Effector memory CD4-positive, alpha-beta T cell (primary cell): ENCODE measurements at places on chromosomes 6 and 20.
A peak's percentile ranks its signal among the peaks of the same experiment; 100 is the strongest.

DNA sequence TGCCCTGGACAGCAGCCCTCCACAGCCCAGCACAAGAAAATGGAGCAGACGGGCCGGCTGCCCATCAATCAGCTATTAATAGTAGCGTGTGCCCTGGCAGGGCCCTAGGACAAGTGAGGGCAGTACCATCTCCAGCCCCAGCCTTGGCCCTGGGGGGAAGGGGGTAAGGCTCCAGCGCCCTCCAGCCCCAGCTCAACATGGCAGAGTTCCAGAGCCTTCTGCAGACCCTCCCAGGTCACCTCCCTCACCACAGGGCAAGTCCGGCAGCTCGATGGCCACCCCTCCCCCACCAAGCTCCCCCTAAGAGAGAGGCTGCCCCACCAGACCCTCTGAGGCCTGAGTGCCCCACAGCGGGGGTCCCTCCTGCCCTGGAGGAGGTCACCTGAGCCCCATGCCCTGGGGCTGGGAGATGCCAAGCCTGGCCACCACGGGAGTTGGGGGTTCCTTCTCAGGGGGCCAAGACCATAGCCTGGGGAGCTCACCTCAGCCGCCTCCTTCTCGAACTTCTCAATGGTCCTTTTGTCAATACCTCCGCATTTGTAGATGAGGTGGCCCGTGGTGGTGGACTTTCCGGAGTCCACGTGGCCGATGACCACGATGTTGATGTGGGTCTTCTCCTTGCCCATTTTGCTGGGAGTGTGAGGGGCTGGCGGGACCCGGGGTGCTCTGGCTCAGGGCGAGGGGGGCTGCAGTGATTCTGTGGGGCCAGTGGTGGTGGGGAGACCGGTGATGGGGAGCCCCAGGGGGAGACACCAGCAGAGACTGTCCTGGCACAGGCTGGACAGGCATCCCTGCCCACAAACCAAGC is 1.5 kb downstream of the EEF1A2 start:
- no peak for DNase-seq

- DNase-seq: no peak
Observed at GRCh38 chr6:130459316-130459715, 93.5 kb downstream of the TMEM200A start.

DNA sequence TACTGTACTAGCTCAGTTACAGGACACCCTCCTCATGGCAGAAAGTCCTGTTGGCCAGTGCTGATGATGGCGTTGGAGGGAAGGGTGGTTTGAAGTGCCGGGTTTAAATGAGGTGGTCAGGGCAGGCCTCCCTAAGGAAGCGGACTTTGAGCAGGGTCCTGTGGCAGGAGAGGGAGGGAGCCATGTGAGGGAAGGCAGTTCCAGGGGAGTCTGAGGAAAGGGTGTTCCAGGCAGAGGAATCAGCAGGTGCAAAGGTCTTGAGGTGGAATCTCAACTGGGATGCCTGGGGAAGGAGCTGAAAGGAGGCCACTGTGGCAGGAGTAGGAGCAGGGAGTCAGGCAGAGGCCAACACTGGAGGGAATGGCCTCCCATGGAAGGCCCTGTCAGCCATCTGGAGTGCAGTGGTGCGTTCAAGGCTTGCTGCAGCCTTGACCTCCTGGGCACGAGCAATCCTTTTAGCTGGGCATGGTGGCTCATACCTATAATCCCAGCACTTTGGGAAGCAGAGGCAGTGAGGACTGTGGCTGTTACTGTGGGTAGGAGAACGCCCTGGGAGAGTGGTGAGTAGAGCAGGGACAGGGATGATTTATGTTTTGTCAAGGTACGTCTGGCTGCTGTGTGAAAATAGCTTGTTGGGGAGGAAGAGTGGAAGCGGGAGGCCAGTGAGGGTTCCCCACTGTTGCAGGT is 26.2 kb downstream of the VSTM2L start:
- no peak for DNase-seq

- no peak for DNase-seq
Observed at GRCh38 chr20:4449957-4450715, 271.6 kb upstream of the PRND start.

DNA sequence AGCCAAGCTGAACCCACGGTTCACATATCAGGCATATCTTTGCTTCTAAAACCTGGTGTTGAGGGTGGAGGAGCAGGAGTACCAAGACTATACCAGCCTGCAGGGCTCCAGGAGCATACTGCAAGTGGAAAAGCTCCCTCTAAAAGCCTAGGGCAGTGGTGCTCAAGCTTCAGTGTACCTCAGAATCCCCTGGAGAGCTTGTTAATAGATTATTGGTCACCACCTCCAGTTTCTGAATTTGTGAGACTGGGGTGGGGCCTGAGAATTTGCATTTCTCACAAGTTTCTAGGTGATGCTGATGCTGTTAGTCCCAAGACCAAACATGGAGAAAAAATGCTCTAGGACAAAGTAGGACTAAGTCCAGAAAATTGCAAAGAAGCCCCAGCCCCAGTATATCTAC is 65.4 kb downstream of the FILIP1 start:
- no peak for DNase-seq

- DNase-seq: no peak
Observed at GRCh38 chr6:87808005-87808757, 106.1 kb upstream of the AKIRIN2 start.

- no peak for DNase-seq
Observed at GRCh38 chr20:38581013-38581412, at the start of gene ADIG. Gene ADIG (plus strand): TSS chr20:38581197. CDS start chr20:38581251, 54 bp downstream.

DNA sequence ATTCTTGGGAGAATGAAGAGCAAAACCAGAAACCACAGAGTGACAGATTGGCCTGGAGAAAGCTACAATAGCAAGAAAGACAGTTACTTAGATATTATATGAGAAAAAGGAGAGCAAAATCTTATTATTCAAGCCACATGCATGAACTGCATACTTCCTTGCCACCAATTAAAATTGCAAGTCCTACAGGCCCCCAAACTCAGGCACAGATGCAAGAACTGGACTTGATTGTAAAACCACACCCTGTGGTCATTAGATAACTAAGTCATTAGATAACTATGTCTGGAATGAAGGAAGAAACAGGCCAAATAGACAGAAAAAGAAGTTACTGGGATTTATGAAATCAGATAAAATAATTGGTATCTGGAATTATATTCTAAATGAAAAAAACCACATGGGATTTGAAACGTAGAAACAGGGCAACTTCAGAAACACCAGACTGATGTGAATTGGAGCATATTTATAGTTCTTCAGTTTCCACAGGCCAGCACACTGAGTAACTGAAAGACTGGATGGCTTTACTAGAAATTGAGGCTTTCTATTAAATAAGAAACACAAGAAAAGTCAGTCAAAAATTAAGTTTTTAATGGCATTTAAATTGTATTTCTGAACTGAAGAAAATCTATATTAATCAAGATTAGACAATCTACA is 49.4 kb upstream of the CARMIL1 start:
- no peak for DNase-seq

DNA sequence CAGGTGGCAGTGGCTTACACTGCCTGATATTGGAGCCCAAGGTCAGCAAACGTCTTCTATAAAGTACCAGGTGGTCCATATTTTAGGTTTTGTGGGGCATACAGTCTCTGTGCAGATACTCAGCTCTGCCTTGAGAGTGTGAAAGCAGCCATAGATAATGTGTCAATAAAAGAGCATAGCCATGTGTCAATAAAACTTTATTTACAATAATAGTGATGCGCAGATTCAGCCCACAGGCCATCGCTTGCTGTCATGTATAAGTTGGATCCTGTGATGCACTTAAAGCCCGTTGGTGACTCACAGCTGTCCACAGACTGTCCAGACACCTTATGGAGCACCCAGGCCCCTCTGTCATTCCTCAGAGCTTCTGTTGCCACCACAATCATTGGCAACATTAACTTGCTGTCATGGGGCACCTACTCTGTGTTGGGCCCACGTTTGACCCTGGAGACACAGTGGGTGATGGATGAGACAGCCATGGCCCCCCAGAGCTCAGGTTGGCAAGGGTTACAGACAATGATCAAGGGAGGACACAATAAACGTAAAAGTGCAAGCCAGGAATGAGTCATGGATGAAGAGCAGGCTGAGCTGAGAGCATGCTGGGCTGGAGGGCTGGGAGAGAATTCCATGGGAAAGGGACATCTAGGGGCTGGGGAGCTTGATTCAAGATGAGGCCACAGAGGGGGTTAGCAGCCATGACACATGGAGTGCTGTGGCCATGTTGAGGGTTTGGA is 173.6 kb downstream of the TAF4 start:
- no peak for DNase-seq

DNA sequence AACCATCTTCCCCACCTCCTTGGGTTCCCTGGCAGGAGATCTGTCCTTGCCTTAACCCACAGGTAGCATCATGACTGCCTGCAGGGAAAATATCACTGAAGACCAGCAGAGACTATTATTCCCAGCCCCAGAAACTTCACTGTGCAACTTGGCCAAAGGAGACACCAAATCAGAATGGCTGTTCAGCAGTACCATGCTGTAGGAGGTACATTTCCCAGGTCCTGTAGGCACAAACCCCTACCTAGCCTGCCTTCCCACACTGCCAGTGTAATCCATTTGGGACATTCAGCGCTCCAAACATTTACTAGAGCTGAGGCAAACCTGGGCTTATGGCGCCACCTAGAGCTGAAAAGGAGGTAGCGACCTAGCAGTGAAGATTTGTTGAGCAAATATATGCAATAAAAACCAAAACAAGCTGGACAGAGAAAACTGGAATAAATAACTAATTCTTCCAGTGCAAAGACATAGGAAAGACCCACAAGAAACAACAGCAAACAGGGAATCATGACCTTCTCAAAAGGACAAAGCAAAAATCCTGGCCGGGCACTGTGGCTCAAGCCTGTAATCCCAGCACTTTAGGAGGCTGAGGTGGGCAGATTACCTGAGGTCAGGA is 60.3 kb downstream of the VTA1 start:
- DNase-seq: peak; percentile 34

DNA sequence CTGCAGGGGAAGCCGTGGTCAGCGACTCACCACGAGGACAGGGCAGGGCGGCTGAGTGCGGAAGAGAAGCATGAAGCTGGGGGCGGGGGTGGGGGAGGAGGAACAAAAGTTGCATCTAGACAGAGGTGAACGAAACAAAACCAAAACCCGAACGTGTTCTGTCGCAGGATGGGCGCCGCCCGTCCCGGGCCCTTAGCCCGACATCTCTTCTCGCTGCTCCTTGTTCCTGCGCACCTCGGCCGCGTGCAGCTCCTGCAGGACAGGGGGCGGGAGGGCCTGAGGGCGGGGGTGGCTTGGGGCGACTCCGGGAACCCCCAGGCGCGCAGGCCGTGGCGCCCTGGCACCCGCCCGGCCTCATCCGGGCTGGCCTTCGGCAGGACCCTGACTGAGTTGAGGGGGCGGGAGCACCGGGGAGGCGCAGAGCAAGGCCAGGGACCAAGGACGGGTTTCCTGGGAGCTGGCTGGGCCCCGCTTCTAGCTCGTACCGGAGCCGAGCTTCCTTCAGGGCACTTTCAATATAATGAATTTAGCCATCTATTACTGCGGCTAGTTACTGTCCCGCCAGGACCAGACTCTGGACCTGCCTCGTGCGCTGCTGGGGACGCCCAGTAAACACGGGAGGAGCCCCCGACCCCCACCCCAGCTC is 12.0 kb downstream of the STMN3 start:
- DNase-seq: peak; percentile 27

GRCh38 chr6:12417191-12417590 is 127.0 kb downstream of the EDN1 start:
- no peak for DNase-seq

GRCh38 chr6:43833996-43834390 is 64.0 kb downstream of the VEGFA start:
- DNase-seq: no peak

- no peak for DNase-seq
Observed at GRCh38 chr6:156919370-156919769, 142.2 kb downstream of the ARID1B start.

- DNase-seq: no peak
Observed at GRCh38 chr20:59137532-59137931, 26.1 kb upstream of the ZNF831 start.

DNA sequence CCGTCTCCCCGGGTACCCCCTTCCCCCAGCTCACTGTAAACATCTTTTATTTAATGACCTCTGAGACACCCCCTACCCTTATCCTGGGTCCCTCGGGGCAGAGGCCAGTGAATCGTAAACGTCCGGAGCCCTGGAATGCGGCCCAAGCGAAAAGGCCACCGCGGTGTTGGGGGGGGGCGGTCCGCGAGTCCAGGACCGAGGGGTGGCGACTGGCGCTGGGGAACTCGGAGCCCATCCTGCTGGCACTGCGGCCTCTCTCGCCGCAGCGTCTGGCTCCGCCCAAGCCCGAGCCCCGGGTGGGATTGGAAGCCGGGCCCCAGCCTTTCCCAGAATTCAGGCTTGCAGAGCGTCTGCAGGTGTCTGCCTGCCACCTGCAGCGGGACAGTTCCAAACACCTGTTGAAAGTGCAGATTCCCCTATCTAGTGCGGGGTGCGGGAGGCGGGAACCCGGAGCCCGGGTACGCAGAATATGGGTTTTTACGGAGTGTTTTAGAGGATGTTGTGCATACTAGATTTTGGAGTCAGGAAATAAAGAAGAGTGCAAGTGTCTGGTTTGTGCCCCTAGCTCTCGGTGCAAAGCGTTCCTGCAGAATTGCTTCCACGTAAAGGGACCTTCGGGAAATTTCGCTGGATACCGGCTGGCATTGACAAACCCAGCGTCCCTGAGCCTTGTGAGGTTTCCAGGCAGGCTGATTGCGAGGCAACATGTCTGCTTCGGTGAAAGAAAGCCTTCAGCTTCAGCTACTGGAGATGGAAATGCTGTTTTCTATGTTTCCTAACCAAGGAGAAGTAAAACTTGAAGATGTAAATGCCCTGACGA is 800 bp downstream of the RWDD2A start:
- DNase-seq: peak; percentile 6

DNA sequence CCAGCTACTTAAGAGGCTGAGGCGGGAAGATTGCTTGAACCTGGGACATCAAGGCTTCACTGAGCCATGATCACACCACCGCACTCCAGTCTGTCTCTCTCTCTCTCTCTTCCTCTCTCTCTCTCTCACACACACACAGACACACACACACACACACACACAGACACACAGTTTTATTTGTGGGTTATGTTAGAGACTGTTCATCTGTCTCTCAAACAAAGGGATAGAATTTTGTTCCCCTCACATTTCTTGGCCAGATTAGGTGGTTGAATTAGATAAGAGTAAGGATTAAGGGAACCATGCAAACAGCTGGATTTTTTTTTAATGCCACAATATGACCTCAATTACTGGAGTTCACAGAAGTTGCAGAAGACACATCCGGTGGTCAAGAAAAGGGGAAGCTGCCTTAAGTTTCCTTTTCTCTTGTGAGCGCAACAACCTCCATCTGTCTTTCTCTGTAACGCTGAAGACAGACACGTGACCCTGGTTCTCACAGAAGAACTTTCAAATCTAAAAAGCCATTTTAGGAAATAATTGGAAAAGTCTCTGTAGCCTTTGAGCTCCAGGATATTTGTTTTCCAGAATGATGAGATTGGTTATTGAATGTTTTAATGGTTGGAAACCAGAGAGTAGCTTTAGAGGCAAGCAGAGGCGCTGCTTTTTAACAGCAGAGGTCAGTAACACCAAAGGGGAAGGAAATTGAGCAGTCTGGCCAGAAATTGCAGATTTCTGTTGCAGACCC is 32.9 kb upstream of the LGSN start:
- DNase-seq: no peak

- no peak for DNase-seq
Observed at GRCh38 chr6:79536585-79536953, 661 bp downstream of the LCA5 start.
